ENCODE measurements at places on chromosomes 4 and X.
A peak's percentile ranks its signal among the peaks of the same experiment; 100 is the strongest.

DNA sequence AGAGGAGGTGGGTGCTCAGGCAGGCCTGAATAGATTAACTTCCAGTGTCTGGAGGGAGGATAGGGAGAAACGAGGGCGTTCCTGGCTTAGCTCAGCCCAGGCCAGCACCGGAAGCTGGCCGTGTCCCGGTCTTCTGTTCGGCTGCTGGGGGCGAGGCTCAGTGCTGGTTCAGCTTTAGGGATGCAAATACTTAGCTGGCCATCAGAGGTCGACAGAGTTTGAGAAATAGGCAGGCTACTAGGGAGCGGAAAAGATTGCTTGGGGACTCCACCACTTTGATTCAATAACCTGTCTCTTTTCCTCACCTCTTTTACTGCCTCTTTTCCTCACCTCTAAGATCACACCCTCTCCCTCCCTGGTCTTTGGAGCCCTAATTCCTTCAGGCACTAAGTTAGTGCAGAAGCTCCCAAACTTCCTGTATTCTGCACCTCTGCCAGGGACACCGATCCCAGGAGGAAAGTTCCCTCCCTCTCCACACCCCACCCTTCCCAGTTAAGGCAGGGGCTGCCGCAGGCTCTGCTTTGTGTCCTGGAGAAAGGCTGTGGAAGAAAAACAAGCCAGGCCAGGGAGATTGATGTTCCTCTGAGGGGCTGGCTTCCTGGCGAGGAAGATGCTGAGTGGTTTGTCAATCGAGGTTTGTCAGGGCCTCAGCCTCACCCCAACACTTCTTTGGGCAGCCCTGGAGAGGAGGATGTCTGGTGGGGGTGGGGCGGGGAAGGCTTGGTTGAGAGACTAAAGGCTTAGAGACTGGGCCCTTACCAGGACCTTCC is 6.0 kb upstream of the EFNB1 start:
- peak; percentile 77 for DNase-seq

GRCh38 chrX:3119376-3119775 is 78.1 kb downstream of the ARSF start:
- DNase-seq, result no peak

DNA sequence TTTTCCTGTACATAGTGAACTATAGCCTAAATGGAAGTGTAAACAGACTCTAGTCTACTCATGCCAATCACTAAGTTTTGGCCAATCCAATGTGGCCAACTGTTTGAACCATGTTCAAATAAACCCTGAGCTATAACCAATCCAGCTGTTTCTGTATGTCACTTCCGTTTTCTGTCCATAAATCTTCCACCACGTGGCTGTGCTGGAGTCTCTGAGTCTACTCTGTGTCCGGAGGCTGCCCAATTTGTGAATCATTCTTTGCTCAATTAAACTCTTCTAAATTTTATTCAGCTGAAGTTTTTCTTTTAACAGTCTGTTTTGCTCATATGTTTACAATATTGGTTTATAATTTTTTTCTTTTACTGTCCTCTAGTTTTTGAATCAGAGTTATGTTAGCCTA is 112.3 kb upstream of the BANK1 start:
- no peak for DNase-seq

GRCh38 chrX:97682991-97683840 is 799.5 kb downstream of the RPA4 start:
- DNase-seq, result no peak

- DNase-seq, result no peak
Measured at GRCh38 chr4:131366714-131367113, 1782.4 kb upstream of the PCDH10 start.

DNA sequence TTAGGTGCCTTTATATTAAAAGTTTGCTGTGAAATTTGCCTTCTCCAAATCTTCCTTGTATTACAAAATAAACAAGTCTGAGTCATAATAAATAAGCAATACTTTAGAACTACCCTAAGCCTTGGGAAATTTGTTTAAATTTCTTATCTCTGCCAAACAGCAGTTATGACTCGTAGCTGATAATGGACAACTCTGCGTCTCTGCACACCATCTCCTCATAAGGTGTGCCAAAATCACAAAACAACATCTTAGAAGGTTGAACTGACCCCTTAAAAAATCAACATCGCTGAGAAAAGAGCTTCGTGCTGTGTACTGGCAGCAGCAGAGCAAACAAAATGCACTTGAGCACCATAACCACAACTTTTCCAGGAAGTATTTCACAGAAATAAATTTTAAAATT is 22.0 kb downstream of the OR13H1 start:
- DNase-seq, result no peak

- DNase-seq, result peak; percentile 22
Measured at GRCh38 chrX:107716118-107716684, 59.4 kb downstream of the TSC22D3 start.
